ENCODE measurements at places on chromosomes 5 and 9. TPM values are rescaled to one million over a fixed set of nuclear protein-coding genes. Genes with fewer than 3 reads are reported as not detected.

DNA sequence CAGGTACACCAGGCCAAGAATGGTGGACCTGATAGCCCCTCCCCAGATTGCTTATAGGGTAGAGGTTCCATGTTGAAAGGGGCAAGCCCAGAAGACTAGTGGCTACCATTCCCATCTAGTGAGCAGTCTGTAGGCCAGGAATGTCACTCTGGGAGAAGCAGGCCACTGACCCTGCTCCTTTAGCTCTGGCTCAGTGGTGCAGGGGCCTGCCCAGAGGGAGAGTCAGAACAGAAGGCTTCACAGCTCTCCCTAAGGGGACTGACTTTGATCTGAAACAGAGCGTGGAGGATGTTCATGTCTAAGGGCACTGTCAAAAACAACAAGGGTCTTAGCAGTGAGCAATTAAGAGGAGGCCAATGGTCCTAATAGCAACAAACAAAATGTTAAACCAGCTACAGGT lies 81.7 kb downstream of the ZNF354C start:
- DNase-seq: no peak

DNA sequence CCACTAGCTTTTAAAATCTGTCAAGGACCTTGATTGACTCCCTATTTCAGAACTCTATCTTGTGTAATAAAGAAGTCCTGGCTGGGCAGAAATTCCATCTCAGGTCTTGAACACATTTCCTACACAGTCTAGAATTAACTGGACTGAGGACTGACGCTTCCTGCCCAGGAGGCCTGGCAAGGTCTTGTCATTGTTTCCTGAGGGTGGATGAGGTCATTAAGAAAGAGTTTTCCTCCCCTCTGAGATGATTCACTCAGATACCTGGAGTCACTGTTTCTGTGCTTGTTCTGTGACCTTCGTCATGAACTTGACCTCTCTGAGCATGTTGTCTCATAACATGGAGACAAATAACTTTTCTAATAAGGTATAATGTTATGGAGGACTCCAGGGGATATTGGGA lies 10.0 kb downstream of the MTAP start:
- no peak for DNase-seq

DNA sequence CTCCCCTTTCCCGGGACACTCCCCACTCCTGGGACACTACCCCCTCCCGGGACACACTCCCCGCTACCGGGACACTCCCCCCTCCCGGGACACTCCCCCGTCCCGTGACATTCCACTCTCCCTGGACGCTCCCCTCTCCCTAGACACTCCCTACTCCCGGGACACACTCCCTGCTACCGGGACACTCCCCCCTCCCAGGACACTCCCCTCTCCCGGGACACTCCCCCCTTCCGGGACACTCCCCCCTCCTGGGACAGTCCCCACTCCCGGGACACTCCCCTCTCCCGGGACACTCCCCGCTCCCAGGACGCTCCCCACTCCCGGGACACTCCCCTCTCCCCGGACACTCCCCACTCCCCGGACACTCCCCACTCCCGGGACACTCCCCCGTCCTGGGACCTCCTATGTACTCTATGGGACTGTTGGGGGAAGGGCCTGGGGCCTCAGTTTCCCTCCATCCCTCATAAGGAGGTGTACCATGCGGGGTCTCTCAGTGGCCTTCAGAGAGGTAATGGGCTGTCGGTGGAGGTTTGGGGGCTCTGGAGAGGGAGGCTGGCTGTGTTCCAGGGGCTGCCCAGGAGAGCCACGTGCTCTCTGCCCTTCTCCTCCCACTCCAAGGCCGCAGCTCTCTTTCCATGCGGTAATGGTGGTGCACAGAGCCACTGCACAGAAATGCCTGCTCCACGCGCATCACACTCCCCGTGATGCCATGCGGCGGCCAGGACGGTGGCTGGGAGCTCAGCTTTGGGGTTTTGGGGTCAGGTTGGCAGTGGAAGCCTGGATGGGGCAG lies 96.2 kb downstream of the RXRA start:
- peak; percentile 83 for DNase-seq

- DNase-seq: no peak
These were observed 19.9 kb upstream of the ZSWIM6 start for GRCh38 chr5:61311836-61312808.

DNA sequence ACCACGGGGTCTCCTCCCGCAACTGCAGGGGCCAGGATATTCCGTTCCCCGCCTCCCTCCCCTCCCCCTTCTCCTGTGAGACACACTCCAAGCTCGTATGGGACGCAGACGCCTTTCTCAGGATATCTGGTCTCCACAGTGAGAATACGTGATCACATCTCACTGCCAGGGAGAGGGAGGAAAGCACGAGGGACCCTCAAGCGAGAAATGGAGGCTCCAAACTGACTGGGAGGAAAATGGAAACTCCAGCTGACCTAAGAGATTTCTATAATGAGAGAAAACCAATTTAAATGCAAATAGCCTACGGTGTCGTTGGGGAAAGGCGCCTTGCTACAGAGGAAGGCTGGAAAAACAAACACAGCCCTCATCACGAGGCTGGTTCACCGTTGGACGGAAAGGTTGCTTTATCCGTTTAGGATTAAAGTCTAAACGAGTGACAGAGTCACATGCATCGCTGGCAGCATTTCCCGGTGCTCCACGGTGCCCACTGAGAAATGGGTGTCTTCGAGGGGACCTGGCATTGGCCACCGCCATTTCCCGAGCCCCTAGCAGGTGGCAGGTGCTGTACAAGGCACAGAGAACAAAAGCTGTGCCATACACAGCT lies 116.9 kb upstream of the CPEB4 start:
- DNase-seq: peak; percentile 87

DNA sequence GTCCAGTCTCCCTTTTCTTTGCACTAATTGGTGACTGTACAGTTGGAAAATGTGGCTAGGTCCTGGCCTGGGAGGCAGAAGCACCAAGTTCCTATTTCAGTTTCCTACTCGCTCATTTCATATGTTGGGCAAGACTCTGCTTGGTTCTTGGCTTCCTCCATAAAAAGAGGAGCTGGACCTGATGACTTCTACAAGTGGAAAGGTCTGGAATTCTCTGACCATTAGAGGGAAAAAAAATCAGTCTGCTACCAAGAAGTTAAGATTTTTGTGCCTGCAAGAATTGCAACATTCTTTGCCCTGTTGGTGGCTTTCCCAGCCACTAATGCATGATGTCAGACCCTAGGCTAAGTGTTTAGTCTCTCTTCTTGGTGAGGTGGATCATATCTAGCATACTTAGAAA lies 91.5 kb downstream of the WDR41 start:
- no peak for DNase-seq

GRCh38 chr9:120478208-120478607 lies 101.8 kb downstream of the CDK5RAP2 start:
- no peak for DNase-seq

DNA sequence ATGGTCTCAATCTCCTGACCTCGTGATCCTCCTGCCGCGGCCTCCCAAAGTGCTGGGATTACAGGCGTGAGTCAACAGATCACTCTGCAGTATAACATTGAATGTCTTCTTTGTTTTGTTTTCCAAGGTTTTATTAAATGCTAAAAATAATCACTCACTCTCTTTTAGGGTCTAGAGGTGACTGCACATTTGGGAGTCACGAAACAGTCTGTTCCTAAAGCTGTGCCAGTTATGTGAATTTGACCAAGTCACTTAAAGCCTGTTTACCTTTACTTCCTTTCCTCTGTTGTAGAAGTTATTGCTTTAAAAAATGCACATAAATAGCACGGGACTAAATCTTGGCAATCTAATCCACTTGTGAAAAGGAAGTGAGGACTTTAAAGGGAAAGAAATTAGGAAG lies 304.9 kb upstream of the PTGER4 start:
- DNase-seq: no peak

MSH3 gene
- total RNA-seq: 11.6 TPM

DNA sequence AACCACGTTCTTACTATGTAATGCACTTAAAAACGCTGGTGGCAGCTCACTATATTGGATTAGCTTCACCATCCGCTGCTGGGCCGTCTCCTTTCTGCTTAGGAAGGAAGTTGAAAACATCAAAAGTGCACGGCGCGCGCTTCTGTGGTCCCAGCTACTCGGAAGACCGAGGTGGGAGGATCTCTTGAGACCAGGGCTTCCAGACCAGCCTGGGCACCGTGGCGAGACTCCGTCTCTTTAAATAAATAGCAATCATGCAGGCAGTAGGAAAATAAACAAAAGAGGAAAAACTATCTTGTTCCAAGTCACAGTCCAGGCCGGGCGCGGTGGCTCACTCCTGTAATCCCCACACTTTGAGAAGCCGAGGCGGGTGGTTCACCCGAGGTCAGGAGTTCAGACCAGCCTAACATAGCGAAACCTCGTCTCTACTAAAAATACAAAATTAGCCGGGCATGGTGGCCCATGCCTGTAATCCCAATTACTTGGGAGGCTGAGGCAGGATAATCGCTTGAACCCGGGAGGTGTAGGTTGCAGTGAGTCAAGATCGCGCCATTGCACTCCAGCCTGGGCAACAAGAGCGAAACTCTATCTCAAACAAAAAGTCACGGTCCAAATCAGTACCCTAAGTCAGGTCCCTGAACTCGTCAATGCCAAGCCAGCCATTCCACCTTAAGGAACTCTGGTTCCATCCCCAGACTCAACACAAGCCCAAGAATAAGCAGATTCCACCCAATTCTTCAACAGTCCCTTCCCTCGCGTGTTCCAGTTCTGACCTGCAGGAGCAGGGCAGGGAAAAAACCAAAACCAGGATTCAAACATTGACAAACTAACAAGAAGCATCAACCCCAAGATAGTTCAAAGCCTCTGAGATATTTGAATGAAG lies 1.0 kb upstream of the GOLGA1 start:
- peak; percentile 76 for DNase-seq

C9orf43 gene
- total RNA-seq: 0.51 TPM

PCDHB3 gene
- total RNA-seq: 0.30 TPM

- DNase-seq: no peak
These were observed 1248.9 kb upstream of the ACO1 start for GRCh38 chr9:31135567-31135966.

DNA sequence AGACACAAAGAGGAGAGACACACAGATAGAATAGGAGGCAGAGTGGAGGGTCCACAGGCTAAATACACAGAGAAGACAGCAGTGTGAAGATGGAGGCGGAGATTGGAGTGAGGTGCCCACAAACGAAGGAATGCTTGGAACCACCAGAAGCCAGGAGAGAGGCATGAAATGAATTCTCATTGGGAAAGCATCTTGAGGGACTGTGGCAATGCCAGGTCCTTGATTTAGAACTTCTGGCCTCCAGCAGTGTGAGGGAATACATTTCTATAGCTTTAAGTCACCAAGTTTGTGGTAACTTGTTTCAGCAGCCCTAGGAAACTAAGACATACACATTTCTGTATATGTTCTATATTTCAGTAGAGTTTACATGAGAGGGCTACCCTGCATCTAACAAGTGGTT lies 396.6 kb upstream of the ZNF608 start:
- no peak for DNase-seq

DNA sequence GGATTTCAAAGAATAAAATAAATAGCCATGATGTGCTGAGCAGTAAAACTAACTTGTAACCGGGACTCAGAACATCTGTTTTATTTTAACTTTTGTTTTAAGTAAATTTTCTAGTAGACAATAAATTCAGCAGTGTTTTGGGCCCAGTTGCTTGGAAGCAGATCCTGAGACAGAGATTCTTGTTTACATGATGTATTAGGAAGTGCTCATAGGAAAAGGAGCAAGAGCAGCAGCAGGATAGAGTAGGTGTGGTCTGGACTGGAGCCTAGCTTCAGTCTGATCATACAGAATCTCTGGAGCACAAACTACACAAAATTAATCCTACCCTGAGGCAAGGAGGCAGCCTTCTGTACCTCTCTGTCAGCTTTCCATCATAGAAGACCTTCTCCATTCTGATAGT lies 139.2 kb upstream of the CCNH start:
- no peak for DNase-seq

DNA sequence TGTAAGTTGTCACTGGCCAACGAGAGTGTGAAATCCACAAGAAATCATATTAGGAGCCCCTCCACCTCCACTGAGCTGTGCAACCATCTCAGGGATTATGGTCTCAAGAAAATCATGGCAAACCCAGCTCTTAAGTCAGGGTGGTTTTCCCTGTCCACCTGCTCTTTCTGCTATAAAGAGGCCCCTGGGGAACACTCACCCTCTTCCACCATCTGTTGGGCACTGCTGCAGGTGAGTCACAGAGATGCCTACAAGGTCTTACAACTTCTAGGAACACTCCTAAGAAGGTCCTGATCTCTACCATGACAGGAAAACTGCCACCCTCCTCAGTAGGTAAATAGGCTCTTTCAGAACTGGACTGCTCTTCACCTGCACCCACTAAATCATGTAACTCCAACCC lies 61.8 kb downstream of the DRD1 start:
- DNase-seq: no peak

IL3 gene
- not detected for total RNA-seq

GRCh38 chr9:137429974-137430722 lies 7.0 kb downstream of the NOXA1 start:
- peak; percentile 51 for DNase-seq

TEX48 gene
- total RNA-seq: not detected

DNA sequence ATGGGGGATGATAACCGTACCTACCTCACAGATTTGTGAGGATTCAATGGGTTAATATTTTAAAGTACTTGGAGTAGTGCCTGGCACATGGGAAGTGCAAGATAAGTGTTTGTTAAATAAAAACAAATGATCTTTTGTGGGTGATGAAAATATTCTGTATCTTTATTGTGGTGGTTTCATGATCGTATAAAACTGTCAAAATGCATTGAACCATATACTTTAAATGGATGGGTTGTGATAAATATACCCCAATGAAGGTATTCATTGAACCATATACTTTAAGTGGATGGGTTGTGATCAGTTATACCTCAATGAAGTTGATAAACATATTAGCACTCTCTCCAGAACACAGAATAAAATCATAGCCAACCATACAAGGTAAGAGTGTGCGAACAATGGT lies 234.5 kb downstream of the CRB2 start:
- no peak for DNase-seq

- no peak for DNase-seq
These were observed 8.4 kb downstream of the SEMA6A start for GRCh38 chr5:116566251-116566650.

IFNB1 gene
- not detected for total RNA-seq

GRCh38 chr5:110088676-110089436 lies 399.1 kb downstream of the MAN2A1 start:
- DNase-seq: peak; percentile 54

DNA sequence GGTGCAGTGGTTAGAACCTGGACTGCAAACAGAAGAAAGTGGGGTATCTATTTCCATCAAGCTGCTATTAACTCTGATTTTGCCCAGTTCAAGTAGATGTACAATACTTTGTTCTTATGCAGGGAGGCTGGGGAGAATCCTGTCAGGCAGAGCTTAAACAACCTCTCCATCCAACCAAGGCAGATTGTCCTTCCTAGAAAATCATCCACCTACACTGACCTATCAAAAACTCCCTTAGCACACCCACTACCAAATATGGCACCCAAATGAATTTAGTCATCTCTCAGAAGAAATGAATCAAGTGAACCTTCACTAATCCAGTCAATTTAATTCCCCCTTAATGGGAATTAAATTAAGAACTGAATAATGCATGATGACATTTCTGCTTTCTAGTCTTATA lies 18.4 kb upstream of the HEMGN start:
- no peak for DNase-seq

All from right lobe of liver (tissue), 6 donors.